ENCODE measurements at places on chromosomes 1 and 21.

DNA sequence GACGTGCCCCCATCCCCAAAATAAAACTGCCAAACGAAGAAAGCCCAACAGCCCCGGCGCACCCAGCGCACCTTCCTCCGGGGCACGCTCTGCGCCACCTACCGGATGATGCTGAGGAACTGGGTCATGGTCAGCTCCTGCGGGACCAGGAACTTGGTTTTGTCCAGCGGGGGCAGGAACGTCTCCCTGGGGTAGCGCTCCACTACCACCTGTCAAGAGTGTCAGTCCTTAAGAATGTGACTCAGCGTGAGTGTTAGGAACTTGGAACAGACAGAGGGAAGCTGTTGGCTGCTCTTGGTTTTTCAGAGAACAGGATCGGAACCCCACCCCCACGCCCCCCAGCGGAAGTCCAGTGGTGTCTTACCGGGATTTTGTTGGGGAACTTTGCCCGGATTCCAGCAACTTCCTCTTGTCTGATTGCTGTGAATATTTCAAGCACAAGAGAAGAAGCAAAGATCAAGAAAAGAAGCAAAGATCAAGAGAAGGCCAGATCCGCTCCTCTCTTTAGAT is 431 bp downstream of the MAP1LC3C start:
- DNase-seq: peak; percentile 24

GRCh38 chr21:46666941-46667740 is 31.7 kb downstream of the PRMT2 start:
- no peak for DNase-seq

DNA sequence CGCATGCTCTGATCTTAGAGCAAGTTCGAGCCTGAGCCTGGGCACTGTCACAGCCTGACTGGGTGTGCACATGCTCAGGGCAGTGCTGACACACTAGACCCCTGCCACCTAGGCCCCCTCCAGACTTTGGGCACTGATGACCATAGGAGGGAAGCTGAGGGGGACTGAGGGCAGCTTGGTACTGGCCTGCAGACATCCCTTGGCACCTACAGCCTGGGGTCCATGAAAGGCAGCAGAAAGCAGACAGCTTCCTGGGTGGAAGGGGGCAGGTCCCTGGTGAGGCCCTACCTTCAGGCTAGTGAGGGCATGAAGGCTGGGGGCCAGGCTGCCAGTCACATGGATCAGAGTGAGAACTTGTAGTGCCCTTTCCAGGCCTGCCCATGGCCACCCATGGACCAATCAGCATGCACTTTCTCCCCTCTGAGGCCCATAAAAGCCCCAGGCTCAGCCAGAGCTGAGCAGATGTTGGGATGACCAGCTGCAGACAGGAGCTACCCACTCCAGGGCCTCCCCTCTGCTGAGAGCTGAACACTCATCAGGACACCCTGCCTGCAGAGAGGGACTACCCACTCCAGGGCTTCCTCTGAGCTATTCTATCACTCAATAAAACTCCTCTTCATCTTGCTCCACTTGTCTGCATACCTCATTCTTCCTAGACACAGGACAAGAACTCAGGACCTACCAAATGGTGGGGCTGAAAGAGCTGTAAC is 680.8 kb downstream of the MATN1 start:
- no peak for DNase-seq

DNA sequence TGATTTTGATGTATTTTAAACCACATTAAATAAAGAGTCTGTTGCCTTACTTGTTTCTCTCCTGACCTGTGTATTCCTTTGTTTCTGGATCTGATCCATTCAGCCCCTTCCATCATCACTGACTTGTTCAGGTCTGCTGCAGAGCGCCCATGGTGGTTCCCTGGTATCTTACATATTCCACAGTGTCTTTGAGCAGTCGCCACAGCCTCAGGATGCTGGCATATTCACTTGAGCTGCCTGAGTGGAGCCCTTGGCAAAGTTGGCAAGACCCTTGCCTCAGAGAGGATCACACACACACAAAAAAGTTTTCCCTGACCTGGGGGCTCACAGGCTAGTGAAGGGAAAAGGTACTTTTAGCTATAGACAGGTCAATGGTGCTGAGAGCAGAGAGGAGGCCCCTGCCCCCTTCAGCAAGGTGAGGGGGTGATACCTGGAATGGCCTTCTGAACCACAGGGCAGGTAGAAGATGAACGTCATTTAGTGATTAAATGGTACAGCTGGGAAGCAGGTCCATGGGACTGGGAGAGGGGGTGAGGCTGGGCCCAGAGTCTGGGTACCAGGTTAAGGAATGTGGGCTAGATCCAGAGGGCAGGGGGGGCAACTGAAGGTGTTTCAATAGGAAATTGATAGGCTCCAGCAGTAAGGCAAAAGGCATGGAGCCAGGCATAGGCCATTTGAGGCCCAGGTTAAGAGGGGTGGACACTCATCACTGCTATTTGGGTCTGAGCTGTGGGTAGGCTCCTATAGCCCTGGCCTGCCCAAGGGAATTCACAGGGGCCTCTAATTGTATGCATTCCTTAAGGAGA is 2.0 kb upstream of the CCDC28B start:
- no peak for DNase-seq

DNA sequence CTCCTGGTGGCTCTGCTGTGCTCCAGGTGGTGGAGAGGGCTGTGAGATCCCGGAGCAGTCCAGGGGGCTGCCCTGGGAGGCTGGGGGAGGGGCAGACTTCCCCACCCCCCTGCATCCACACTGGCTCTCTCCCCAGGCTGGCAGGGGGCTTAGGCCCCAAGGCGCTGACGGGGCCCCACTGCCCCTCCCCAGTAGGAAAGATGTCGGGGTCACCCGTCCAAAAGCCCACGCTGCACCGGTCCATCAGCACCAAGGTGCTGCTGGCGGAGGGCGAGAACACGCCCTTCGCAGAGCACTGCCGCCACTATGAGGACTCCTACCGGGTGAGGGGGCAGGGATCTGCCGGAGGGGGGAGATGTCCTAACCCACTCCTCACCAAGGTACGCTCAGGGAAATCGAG is 5.8 kb downstream of the RNF207 start:
- DNase-seq: no peak

DNA sequence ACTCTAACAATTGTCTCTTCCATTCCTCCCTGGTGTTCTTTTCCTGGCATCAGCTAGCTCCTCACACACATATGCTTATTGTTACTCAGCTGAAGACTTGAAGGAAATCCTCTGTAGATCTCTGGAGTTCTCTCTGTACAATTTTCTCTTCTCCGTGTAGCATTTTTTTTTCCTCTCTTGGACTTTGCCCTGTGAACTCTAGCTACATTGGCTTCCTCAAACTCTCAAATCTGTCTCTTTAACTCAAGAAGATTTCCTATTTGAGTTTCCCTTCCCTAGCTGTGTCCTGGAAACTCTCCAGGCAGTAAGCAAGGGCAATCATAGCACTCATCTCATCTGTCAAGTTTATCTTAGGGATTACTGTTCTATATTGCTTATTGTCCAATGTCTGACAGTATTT is 4.3 kb upstream of the MIA3 start:
- DNase-seq: no peak

DNA sequence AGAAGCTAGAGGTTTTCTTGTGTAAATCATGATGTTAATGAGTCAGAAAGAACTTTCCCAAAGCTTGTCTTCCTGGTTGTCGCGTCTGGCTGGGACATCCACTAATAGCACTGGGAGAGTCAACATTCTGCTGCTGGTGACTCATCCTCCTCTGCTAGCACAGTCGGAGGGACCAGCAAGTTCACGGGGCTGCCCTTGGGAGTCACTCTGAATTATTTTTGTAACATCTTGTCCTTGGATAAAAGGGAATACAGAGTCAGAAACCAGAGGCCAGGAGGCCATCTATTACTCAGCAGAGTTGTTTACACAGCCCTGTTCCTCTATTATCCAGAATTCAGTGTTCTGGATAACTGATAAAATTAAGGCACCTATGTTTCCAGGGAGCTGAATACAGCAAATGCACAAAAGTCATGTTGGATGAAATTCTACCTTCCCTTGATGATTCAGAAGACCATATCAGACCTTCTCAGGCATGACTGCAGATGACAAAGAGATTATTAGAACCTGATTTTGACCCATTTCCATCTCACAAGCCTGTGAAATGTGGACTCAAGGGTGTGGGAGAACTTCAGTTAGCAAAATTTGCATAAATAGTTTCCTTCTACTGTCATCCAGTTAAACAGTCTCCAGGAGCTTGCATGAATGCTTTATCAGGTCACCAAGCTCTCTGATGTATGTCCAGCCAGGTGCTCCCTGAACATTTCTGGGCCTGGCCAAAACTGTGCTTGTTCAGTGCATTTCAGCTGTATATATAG is 68.1 kb downstream of the JAK1 start:
- DNase-seq: peak; percentile 42

GRCh38 chr1:205348554-205349487 is 7.9 kb downstream of the KLHDC8A start:
- DNase-seq: no peak

GRCh38 chr1:34639701-34640100 is 115.1 kb upstream of the GJB5 start:
- DNase-seq: no peak

DNA sequence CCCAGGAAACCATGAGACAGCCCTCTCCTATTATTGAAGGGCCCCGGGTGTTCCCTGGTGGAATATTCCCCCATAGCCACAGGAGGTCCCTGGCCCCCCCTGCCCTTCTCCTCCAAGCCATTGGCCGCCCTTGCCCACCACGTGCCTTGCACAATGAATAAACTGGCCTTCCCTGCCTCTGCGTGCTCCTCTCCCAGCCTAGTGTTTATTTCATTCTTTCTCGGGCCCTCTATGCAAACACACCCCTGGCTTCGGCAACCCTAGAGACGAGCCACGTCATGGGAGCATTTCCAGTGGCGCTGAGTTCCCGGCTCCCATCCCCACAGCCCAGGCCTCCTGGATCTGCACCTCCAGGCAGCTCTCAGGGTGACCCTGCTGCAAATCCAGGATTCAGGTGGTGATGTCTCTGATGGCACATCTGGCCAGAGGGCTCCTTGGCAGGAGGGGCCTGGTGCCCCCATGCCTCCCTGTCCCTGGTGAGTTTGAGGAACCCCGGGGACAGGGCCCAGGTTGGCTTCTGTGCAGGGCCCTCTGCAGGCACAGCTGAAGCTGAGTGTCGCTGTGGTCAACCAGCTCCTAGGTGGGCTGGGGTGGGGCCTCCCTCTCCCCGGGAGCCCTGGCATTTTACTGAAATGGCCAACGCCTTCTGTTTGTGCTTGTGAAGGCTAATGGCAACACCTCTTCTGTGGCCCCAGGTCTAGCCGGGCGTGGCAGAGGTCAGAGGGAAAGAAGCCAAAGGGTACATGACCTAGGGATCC is 6.2 kb downstream of the KRTAP10-12 start:
- no peak for DNase-seq

DNA sequence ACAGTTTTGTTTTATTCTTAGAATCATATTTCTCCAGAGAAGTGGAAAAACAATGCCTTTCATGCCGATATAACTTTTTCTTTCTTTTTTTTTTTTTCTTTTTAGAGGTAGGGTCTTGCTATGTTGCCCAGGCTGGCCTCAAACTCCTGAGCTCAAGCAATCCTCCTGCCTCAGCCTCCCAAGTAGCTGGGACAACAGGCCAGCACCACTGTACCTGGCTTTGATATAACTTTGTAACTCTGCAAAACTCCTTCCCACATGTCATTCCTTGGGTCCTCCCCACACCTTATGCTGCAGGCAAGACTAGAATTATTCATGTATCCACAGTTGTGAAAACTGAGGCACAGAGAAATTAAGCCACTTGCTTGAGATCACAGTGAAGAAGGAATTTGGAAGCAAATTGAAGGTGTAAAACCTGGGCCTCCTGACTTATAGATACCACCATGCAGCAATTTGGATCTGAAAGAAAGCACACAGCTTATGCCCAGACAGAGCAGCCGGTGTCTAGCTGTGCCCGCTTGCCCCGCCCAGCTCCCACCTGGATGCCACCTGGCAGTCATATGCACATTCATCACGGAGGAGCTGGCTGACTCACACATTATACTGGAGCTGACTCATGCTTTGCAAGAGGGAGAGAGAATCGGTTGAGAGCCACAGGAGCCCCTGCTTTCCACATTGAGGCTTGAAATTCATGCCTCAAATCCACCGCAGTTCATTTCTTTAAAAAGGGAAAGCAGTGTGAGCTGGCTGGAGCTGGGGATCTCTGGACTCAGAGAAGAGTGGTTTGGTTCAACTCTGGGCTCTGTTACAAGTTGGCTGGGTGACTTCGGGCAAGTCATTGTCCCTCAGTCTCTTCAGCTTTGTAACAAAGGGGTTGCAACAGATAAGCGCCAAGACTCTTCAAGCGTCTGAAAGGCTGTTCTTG is 8.3 kb upstream of the SLC2A1 start:
- peak; percentile 32 for DNase-seq

DNA sequence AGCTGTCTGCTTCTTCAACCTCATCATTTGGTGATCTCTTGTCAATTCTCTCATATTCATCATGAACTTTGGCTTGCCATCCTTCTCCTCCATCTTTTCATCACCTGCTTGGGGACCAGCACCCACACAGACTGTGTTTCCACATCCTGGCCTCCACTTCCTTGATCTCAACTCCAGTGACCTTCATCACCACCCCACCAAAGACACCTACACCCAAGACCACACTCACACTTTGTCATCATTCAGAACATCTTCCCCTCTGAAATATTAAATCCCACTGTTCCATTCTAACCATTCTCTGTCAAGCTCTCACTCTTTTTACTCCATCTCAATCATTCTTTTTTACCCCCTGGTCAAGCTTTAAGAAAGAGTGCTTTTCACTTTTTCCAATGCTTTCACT is 115.5 kb upstream of the VAV3 start:
- no peak for DNase-seq

DNA sequence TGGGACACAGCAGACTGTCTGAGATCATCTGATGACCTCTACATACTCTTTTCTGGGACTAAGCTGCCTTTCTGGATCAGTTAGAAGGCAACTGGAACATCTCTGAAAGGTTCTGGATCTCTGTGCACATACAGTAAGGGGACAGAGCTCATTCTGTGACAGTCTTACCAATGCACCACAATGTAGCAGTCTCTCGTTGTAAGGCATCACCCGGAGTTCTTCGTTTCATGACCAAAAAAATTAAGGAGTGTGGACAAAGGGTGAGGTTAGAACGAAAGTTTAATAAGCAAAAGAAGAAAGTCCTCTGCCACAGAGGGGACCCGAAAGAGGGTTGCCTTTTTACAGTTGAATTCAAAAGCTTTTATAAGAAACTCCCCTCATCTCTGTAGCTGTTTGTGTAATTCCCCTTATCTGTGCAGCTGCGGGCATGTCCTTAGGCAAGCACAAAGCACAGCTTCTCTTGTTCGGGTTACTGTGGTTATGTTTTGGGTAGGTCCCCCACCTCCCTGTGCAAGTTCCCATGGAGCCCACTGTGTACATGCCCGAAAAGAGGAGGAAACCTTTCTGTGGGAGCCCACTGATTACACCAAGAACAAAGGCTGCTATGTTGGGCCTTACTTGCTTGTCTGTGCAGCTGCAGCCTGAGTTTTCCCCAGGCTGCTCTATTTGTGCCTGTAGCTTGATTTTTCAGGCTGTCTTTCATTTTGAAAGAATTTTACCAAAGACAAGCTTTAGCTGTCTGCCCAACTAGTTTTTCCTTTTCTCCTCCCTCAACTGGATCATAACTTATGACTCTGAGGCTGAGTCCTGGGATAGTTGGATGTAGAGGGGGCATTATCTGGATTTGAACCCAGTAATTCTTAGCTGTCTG is 53.1 kb upstream of the CACNA1E start:
- DNase-seq: no peak
